ENCODE measurements at places on chromosomes 13 and 19.

GRCh38 chr13:50209631-50210030 is 194.4 kb downstream of the KCNRG start:
- no peak for DNase-seq

GRCh38 chr19:43707158-43707712 is 8.6 kb upstream of the IRGC start:
- DNase-seq = no peak

DNA sequence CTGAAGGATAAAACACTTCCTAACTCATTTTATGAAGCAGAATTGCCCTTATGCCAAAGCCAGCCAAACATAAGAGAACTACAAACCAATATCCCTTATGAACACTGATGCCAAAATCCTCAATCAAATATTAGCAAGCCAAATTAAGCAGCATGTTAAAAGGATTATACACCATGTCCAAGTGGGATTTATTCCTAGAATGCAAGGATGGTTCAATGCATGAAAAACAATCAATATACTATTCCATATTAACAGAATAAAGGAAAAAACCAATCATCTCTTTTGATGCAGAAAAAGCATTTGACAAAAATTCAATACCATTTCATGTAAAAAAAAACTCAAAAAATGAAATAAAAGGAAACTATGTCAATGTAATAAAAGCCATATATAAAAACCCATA is 10.9 kb downstream of the ZNF792 start:
- no peak for DNase-seq

DNA sequence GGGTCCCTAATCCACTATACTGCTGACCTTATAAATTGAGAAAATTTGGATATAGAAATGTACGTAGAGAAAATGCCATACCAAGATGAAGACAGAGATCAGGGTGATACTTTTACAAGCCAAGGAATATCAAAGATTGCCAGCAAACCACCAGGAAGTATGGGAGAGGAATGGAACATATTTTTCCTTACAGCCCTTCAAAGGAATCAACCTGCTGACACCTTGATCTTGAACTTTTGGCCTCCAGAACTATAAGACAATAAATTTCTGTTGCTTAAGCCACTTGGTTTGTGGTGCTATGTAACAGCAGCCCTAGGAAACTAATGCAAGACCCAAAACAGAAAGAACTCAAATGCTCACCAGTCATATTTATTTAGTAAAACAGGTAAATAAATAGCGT is 10.3 kb upstream of the NDFIP2 start:
- no peak for DNase-seq

GRCh38 chr13:102402290-102402689 is 442 bp upstream of the FGF14 start:
- no peak for DNase-seq

DNA sequence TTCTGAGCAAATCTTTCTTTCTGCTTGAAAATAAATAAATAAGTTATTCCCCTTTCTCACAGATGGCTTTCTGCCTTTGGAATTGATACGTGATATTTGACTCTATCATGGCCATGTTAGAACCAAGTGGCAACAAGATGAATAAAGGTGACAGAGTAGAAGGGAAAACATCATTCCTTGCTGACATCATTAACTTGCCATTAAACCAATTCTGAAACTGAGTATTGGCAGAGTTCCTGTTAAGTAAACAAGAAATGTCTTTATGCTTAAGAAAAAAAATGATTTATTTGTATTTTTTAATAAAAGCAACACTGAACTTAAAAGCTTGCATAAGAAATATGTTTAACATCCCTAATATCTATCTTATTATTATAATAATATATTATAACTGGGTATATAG is 828.1 kb downstream of the PCDH9 start:
- DNase-seq = no peak

DNA sequence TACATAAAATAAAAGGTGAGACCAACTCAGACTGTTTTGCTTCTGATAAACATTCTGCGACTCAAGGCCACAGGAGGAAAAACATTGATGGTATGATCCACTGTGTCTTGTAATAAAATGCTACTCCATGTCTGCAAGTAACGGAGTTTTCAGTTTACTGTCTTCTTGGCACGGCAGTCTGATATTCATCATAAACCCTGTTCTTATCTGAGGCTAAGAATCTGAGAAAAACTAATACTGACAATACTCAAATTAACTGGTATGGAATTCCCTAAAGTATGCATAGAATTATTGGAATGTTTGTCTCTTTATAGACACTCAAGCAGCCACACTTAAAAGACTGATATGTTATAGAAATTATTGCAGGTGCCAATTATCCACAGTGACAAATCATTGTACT is 125.5 kb downstream of the TBC1D4 start:
- no peak for DNase-seq

DNA sequence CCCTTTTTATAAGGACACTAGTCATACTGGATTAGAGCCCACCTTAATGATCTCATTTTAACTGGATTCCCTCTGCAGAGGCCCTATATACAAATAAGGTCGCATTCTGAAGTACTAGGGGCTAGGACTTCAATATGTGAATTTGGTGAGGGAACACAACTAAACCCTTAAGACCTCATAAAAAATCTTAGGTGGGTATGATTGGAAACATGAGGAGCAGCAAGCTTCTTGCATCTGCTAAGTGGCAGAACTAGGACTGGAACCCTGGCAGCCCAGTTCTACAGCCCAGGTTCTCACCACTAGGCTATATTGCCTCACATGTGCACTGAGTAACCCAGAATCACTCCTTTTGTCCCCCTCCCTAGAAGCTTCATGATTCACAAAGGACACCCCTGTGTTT is 17.1 kb upstream of the GRWD1 start:
- no peak for DNase-seq

- DNase-seq = no peak
Measured at GRCh38 chr13:40665126-40666044, 1.1 kb downstream of the FOXO1 start.

DNA sequence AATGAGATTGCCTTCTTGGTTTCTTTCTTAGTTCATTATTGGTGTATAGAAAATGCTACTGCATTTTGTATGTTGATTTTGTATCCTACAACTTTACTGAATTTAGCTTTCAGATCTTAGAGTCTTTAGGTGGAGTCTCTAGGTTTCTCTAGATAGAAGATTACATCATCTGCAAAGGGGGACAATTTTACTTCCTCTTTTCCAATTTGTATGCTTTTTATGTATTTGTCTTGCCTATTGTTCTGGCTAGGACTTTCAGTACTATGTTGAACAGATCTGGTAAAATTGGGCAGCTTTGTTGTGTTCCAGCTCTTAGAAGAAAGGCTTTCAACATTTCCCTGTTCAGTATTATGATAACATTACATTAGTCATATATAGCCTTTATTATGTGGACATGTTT is 101.0 kb upstream of the SPRY2 start:
- DNase-seq = no peak

Data from AG10803 (cell line).